ENCODE measurements at places on chromosomes 7 and 10.

- DNase-seq: no peak
Observed at GRCh38 chr10:52465202-52465601, 151.1 kb downstream of the DKK1 start.

- peak; percentile 70 for DNase-seq
Observed at GRCh38 chr10:17989908-17990767, 38.4 kb downstream of the SLC39A12 start.

GRCh38 chr7:81956520-81956919, 186.7 kb upstream of the HGF start:
- DNase-seq: peak; percentile 18

GRCh38 chr7:5595545-5596045, 172.0 kb upstream of the TNRC18 start:
- peak; percentile 33 for DNase-seq

DNA sequence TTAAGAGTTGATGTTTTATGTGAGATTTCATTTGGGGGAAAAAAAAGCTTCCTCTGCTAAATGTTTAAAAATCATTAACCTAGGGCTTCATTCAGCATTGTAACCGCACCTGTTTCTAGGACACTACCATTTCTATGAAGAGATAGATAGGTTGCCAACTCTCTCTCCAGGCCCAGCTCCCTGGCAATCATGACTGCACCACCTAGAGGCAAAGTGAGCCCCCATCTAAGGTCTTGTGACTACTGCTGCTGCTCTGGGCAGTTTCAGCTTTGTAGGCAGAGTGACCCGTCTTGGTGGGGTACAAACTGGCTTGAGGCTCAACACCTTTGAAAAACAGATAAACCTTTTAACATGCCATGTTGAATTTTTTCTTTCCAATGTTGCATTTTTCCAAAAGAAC, 27.3 kb upstream of the MRC1 start:
- DNase-seq: no peak
